Mammary microvascular endothelial cell (primary cell): ENCODE measurements at places on chromosomes 1 and 21. TPM values are rescaled to one million over a fixed set of nuclear protein-coding genes. Genes with fewer than 3 reads are reported as not detected.

The RIMS3 gene
- 0.10 and 0.20 TPM in 2 replicates for total RNA-seq

The ASCL5 gene
- total RNA-seq = not detected in 2 replicates

The IRF2BP2 gene
- total RNA-seq = 67.1 and 77.2 TPM in 2 replicates

The MTFR1L gene
- total RNA-seq = 23.3 and 25.8 TPM in 2 replicates

The ITLN2 gene
- total RNA-seq = not detected in 2 replicates

The KISS1 gene
- total RNA-seq = 12.6 and 21.9 TPM in 2 replicates
